GDM1 (cell line): ENCODE measurements at places on chromosomes 7 and 10.
A peak's percentile ranks its signal among the peaks of the same experiment; 100 is the strongest.

GRCh38 chr10:113027574-113028455 lies 77.8 kb downstream of the TCF7L2 start:
- no peak for DNase-seq

GRCh38 chr7:95472581-95473161 lies 13.1 kb upstream of the ASB4 start:
- no peak for DNase-seq

DNA sequence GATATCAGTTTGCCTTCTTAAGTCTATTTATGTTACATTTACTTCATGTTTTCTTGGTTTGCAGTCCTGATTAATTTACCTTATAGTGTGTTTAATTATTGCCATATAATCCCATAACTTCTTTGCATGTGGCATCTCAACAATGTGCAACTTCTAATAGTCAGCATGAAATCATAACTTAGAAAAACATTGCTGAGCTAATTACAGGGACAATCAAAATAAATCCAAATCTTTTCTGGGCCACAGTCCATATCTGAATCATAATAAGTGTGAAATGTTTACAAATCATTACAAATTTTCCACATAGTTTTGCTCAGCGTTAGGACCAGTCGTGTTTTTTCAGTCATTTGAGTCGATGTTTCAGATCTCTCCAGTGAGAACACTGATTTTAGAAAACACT lies 29.1 kb upstream of the CABCOCO1 start:
- no peak for DNase-seq

DNA sequence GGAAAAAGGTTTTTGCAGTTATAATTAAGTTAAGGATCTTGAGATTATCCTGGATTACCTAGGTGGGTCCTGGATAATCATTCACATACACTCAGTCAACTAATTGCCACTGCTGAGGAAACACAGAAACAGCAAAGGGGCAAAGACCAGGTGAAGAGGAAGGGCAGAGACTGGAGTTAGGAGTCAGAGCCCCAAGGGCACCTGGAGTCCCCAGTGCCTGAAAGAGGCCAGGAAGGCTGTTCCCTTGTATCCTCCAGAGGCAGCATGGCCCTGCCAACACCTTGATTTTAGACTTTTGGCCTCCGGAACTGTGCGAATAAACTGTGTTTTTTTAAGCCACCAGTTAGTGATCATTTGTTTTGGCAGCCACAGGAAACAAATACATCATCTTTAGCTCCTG lies 24.6 kb downstream of the PRR15 start:
- DNase-seq = no peak

- DNase-seq = peak; percentile 27
Measured at GRCh38 chr7:5452937-5453540, 29.4 kb upstream of the TNRC18 start.

- no peak for DNase-seq
Measured at GRCh38 chr7:34211018-34211417, 305.7 kb downstream of the BMPER start.

GRCh38 chr7:5500777-5501350 lies 77.2 kb upstream of the TNRC18 start:
- no peak for DNase-seq

DNA sequence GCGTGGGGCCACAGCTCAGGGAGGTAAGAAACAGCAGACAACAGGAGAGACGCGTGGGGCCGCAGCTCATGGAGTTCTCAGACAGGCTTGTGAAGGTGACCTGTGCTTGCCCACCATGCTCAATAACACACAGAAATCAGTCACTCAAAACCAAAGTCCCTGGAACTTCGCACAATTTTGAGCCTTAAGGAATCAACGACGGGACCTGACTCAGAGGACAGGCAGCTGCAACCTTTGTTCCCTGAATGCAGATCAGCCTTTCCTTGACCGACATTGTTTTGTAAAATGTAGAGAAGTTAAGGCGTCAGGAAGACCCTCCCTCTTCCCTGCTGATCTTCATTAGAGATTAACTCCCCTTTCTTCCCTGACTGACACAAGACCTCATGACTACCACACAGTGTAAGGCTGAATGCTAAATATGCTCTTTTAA lies 8.5 kb upstream of the KNDC1 start:
- no peak for DNase-seq

DNA sequence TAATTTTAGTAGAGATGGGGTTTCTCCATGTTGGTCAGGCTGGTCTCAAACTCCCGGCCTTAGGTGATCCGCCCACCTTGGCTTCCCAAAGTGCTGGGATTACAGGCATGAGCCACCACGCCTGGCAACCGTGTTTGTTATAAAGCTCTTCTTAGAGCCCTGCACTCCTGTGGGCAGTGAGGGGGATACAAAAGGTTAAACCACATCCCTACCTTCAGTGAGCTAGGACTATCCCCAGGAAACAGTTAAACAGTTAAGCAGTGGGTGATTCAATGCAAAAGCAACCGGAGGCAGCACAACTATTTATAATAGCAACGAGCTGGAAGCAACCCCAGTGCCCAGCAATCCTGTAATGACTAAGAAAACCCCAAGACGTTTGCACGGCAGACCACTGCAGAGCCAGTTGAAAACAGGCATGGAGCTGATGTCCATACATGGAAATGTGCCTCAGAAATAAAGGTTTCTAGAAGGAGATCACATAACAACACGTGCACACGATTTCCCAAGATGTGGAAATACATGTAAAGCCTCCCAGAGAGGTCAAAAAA lies 107.2 kb upstream of the LYZL2 start:
- peak; percentile 89 for DNase-seq

GRCh38 chr10:86348321-86349210 lies 18.0 kb downstream of the GRID1 start:
- DNase-seq = no peak

GRCh38 chr10:91785830-91786229 lies 12.4 kb upstream of the TNKS2 start:
- DNase-seq = no peak

DNA sequence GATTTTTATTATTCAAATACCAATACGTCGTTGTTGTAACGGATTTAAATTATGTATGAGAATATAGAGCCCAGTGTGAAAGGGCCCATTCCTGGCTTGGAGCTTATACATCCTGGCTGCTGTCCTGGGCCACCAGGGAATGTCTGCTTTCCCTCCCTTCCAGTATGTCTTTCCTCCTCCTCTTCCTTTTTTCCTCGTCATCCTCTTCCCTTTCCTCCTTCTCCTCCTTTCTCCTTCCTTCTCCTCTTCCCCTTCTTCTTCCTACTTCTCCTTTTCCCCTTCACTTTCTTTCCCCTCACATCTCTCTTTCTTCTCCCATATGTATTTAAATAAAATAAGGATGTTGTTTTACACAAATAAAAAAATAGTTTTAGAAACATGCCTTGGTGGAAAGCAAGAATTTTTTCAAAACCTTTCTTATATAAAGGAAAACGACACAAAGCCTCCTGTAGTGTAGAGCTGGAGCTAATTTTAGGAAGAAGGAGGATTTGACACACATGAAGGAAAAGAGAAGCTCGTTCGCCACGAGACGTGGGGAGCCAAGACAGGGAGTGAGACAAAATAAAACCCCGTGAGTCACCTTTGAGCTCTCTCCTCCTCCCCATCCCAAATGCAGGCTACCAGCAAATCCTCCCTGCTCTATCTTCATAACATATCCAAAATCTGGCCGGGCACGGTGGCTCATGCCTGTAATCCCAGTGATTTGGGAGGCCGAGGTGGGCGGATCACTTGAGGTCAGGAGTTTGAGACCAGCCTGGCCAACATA lies 301.1 kb upstream of the LYZL1 start:
- no peak for DNase-seq

- peak; percentile 29 for DNase-seq
Measured at GRCh38 chr10:19775296-19775695, 40.9 kb upstream of the PLXDC2 start.

- no peak for DNase-seq
Measured at GRCh38 chr7:151237244-151238189, 5.2 kb downstream of the CHPF2 start.

GRCh38 chr7:139898483-139898882 lies 69.4 kb downstream of the TBXAS1 start:
- DNase-seq = no peak

GRCh38 chr10:117138838-117139580 lies 939 bp upstream of the VAX1 start:
- no peak for DNase-seq

DNA sequence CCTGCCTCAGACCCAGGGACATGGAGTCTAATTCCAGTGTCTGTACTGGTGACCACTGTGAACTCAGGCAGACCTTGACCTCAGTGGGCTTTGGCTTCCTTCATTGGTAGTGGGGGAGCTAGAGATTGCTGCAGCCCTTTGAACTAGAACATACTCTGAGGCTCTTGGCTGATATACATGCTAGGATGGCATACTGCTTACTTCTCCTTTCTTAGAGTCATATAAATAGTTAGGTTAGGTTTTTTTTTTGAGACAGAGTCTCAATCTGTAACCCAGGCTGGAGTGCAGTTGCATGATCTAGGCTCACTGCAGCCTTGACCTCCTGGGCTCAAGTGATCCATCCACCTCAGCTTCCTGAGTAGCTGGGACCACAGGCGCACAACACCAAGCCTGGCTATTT lies 49.7 kb downstream of the TMEM178B start:
- no peak for DNase-seq

DNA sequence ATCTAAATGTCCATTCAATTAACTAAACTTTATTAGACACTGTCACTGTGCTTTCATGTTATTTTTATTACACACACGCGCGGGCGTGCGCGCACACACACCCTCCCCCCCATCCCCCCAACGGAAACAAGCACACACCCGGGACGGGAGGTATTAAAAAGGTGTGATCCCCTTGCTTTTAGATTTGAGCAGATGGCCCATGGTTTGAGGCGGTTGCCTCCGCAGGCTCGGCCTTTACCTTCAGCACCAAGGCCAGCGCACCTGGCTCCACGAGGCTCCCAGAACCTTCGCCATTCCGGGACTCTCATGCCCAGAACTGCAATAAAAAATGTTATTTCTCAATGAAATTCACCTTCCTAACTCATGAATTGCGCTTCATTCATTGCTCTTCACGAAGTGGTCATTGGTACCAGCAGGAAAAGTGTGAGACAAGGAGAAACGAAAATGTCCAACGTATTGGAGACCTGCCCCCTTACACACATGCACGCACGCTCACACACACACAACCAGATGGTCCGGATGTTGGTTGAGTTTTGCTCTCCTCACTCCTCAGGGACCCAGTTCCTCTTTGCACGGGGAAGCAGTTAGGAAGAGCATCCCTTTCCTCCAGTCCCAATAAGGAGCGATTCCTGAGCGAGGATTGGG lies 20.8 kb upstream of the PTF1A start:
- no peak for DNase-seq

DNA sequence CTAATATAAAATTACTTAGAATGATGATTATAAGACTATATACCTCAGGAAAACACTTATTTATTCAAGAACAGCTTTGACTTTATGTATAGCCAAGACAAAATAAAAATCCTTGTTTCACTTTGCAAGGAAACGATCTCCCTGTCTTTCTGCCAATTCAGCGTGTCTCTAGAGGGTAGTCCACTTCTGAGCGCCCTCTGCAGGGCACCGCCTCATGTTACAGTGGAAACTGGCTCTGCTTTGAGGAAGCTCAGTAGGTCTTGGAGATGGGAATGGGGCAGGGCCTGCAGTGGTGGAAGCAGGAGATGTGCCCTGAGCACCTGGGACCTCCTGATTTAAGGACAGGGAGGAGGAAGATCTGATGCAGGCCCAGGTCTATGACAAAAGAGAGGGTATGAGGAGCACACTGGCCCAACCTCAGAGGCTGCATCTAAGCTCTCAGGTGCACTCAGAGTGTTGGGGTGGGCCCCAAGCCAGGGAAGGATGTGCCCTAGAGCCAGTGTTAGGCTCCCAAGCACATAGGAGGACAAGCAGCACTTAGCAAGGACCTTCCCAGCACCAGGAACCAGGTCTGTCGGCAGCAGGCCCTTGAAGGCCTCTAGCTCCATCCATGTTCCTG lies 481.0 kb downstream of the TNS3 start:
- no peak for DNase-seq
